ENCODE measurements at places on chromosomes 12 and 14.

DNA sequence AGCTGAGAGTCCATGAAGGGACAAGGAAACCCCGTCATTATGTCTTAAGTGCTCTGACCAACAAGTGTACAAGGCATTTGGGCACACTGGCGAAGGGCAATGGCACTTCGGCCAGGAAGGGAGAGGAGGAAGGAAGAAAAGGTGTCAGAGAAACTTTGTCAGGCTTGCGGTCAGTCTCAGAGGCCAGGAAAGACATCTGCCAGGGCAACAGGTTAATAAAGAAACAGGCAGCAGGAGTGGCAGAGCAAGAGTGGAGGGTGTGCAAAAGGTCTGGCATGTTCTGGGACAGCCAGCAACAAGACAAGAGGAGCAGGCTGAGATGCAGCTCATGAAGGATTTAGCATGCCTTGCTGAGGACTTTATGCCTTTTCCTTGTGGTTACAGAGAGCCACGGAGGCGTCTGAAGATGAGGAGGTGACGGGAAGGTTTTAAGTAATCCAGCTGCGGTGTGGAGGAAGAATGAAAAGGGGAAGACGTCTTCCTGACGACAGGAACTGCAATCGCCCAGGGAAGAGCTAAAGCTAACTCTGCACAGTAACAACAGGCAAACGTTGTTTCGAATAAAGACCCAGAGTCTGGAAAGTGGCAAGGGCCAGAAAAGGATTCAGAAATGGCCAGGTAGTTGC, 13.1 kb downstream of the APPL2 start:
- no peak for DNase-seq

GRCh38 chr12:88472775-88473174, 107.5 kb downstream of the KITLG start:
- DNase-seq: no peak

DNA sequence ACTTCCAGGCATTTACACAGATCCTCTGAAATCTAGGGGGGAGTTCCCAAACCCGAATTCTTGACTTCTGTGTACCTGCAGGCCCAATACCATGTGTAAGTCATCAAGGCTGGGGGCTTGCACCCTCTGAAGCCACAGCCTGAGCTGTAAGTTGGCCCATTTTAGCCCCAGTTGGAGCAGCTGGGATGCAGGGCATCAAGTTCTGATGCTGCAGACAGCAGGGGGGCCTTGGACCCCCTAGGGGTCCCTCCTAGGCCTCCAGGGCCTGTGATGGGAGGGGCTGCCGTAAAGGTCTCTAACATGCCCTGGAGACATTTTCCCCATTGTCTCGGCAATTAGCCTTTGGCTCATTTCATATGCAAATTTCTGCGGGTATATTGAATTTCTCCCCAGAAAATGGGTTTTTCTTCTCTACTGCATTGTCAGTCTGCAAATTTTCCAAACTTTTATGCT, 59.5 kb downstream of the LRIG3 start:
- no peak for DNase-seq

DNA sequence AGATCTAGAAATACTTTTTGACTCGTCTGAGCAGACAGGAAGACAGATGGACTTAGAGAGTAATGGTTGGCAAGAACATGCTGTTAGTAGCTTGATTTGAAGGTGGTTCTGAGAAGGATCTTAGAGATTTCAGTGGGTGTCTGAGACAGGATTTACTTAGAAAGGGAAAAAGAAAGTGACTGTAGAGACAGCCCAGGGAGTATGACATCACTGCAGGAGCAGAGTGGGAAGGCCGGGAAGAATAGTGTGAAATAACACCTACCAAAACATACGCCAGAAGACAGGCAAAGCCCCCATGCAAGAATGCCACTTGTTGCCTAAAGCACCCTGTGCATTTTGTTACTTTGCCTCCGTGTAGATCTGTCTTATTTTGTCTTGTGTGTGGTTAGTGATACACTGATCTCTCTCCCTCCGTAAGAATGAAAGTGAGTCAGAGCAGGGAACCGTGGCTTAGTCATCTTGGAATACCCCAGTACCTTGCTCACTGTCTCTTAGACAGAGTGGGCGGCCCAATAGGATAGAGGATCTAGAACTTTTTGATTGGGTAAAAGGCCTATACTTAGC, 161.3 kb upstream of the IFNG-AS1 start:
- DNase-seq: peak; percentile 11

- DNase-seq: no peak
These were observed 38.2 kb downstream of the TMBIM6 start for GRCh38 chr12:49779581-49779980.

DNA sequence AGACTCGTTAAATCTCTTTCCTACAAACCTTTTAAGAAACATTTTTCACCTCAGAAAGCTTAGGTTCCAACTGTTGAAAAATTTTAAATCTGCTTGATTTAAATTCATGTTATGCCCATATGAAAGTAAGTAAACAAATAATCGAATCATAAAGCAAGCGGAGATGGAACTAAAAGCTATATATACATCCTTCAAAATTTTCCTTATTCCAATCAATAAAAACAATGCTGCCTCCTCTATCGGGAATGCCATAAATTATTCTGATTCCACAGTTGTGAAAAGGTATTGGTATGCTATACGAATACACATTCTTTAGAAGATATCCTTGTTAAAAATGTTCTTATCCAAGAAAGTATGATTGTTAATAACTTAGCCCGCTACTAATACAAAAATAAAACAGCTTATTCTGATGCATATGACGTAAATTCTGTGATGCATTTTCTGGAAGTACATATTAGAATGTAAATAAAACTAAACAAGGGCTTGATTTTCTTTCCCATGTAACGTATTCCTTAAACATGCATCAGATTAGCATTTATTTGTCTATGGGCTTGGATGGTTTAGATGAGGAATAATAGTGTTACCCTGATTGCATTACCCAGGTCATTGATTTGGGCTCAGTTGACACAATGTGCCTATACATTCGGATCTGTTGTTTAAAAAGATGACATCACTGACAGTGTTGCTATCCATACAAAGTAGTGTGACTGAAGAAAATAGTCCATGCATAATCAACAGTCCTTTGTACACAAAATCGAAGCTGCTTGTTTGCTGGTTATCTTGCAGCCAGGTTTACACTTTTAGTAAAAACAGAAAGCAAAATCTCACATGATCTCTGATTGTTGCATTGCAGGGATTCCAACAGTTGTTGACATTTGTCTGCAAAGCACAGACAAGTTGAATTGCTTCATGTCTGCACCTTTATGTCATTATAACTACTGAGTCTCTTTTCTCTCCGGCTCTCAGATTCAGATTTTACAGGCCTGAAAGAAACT, 656 bp upstream of the DTD2 start:
- DNase-seq: no peak

DNA sequence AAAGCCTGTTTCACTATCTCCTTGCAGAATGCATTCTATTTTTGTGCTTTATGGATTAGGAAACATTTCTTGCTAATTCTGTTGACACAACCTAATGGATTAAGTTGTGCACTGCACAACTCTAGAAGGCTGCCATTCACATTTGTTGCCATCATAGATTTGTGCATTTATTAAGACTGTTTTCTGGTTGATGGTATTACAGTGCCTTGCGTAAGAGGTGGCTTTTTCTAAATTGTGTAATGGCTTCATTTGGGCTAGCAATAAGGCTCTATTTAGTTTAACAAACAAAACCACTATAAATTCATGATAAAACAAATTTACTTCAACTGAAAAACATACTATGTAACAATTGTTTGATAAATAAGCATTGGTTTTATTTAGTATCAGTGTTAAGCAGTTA, 175.9 kb downstream of the TRHDE start:
- no peak for DNase-seq

GRCh38 chr14:69612014-69612782, 802 bp downstream of the SUSD6 start:
- DNase-seq: peak; percentile 76

- DNase-seq: no peak
These were observed 14.7 kb upstream of the KDM2B start for GRCh38 chr12:121595520-121595919.

GRCh38 chr12:132506328-132507160, 16.6 kb downstream of the FBRSL1 start:
- DNase-seq: peak; percentile 41
